Smooth muscle cell of bladder (primary cell): ENCODE measurements at places on chromosomes 11 and 22. TPM values are rescaled to one million over a fixed set of nuclear protein-coding genes. Genes with fewer than 3 reads are reported as not detected.

OR51E2 gene
- total RNA-seq, result 0.09 TPM in 1 of 2 replicates, not detected in the other

NNMT gene
- total RNA-seq, result 1,567 and 1,637 TPM in 2 replicates

SLCO2B1 gene
- 0.28 and 0.65 TPM in 2 replicates for total RNA-seq

RIMBP3C gene
- 0.14 and 0.18 TPM in 2 replicates for total RNA-seq

CRACR2B gene
- total RNA-seq, result 0.14 and 0.65 TPM in 2 replicates

CDC42BPG gene
- total RNA-seq, result under 0.01 TPM in 2 replicates

C11orf97 gene
- not detected in 2 replicates for total RNA-seq

SPON1 gene
- 18.3 and 30.8 TPM in 2 replicates for total RNA-seq

TRIM6 gene
- 3.0 and 4.6 TPM in 2 replicates for total RNA-seq

OLFML1 gene
- 3.1 and 3.8 TPM in 2 replicates for total RNA-seq

BLID gene
- 4.3 and 5.9 TPM in 2 replicates for total RNA-seq

TMEM151A gene
- total RNA-seq, result under 0.01 and 0.18 TPM in 2 replicates

SERPIND1 gene
- 0.14 TPM in 1 of 2 replicates, not detected in the other for total RNA-seq
